ENCODE measurements at places on chromosomes 11 and 22. TPM values are rescaled to one million over a fixed set of nuclear protein-coding genes. Genes with fewer than 3 reads are reported as not detected.

- no peak for DNase-seq
- peaks cover 11% of the 10 kb centered on the region for H3K27me3 ChIP-seq
- H3K27ac ChIP-seq: no peak overlapping the region
- no peaks in the 10 kb centered on the region for H3K4me1 ChIP-seq
- H3K4me3 ChIP-seq: no peak overlapping the region
- no peaks in the 10 kb centered on the region for H3K36me3 ChIP-seq
These were observed 11.2 kb upstream of the P4HA3 start for GRCh38 chr11:74322667-74323066.

DNA sequence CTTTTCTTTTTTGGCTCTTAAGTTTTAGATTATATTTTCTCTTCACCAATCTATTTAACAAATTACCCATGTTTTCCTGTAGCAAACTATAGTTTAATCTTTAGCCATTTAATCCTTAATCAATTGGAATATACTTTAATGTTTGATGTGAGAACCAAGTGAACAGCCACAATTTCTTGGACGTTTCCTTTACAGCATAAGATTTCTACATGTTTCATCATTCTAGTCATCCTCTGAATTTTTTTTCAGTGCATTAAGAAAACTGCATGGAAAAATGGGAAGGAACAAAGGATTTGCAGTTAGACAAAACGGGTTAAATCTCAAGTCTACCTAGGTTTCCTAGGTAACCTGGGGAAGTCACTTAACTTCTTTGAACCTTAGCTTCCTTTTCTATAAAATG, 507.1 kb upstream of the CCDC90B start:
- no peaks in the 10 kb centered on the region for H3K4me1 ChIP-seq
- H3K27me3 ChIP-seq: no peaks in the 10 kb centered on the region
- no peak overlapping the region for H3K27ac ChIP-seq
- no peak overlapping the region for H3K4me3 ChIP-seq
- DNase-seq: no peak

DNA sequence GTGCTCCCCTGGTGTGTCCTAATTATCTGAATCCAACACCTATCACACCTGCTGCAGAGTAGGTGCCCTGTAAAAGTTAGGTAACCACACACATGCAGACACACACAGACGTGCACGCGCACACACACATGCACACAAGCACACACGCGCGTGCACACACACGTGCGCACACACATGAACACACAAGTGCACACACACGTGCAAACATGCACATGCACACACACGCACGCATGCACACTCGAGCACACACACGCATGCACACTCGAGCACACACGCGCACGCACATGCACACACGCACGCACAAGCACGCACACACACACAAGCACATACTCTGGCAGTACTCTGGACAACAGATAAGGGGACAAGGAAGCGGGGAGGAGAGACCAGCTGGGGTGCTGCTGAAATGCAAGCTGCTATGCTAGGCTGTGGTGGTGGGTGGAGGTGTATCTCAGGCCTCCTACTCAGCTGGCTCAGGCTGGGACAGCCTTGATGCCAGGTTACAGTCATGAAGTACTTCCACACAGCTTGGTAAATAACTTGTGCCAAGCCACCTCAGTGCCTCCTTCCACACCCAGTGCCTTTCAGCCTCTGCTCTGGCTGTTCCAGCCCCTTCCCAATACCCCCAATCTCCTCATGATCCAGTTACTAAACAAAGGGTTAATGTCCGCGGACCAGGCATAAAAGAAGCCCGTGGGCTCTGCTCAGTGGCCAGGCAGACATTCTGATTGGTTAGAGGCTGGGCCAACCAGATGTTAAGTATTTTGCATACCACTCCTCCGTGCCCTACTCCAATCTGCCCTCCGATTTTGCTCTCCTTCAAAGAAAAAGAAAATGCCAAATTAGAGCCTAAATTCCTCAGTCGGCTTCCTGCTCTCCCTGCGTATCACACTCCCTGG, 374.1 kb downstream of the TENM4 start:
- no peak overlapping the region for H3K27ac ChIP-seq
- H3K36me3 ChIP-seq: no peaks in the 10 kb centered on the region
- no peaks in the 10 kb centered on the region for H3K4me1 ChIP-seq
- no peak overlapping the region for H3K4me3 ChIP-seq

FGF4 gene
- total RNA-seq: not detected

GRCh38 chr22:28773461-28773867, 969 bp downstream of the CCDC117 start:
- H3K4me3 ChIP-seq: peak overlapping the region; percentile 83
- H3K27ac ChIP-seq: peak overlapping the region; percentile 61
- peaks cover 34% of the 10 kb centered on the region for H3K4me1 ChIP-seq
- peaks cover 10% of the 10 kb centered on the region for H3K36me3 ChIP-seq
- no peaks in the 10 kb centered on the region for H3K27me3 ChIP-seq
- DNase-seq: no peak

- H3K27me3 ChIP-seq: no peaks in the 10 kb centered on the region
- no peaks in the 10 kb centered on the region for H3K4me1 ChIP-seq
These were observed 77.4 kb downstream of the NAV2 start for GRCh38 chr11:19789835-19790710.

GRCh38 chr11:103537904-103538502, 428.8 kb downstream of the DYNC2H1 start:
- no peak overlapping the region for H3K4me3 ChIP-seq
- no peaks in the 10 kb centered on the region for H3K27me3 ChIP-seq
- no peak overlapping the region for H3K27ac ChIP-seq

DNA sequence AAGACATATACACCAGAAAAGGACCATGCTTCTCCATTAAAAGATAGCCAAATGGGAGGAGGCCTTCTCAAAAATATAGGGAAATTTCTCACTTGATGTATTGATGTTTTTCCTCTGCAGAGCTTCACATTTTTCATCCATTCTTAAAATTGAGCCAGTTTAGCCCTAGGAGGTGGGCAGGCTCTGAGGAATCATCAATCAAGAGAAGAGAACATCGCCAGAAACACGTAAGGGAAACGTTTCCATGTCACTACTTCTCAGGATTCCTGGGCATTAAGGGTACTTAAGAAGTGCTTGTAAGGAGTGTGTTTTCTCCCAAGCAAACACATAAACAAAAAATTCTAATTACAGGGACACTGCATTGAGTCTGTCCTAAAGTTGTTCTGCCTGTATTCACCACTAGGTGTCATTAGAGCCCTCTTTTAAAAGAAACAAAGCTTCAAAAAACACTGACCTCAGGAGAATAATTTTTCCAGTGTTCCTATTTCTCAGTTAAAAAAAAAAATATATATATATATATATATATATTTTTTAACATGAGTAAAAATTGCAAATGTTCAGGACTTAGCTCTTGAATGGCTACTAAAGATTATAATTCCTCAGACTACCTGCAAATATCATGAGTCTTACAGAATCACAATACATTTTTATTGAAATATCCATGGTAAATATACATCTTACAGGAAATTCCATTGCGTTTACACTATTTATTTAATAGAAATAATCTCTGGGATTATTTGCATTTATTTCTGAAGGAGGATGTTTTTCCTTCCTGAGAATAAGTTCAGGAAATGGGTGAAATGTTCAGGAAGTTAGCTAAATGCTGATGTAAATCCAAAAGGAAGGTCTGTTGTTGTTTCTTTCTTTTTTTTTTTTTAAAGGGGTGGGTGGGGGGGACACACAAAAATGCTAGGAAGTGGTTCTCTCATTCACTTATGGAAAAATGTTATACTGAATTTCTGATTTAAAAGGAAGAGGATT, 16.0 kb downstream of the FZD4 start:
- H3K36me3 ChIP-seq: no peaks in the 10 kb centered on the region
- no peaks in the 10 kb centered on the region for H3K4me1 ChIP-seq
- no peak overlapping the region for H3K4me3 ChIP-seq
- DNase-seq: no peak
- H3K27me3 ChIP-seq: no peaks in the 10 kb centered on the region
- H3K27ac ChIP-seq: no peak overlapping the region

JHY gene
- total RNA-seq: 4.6 TPM

DNA sequence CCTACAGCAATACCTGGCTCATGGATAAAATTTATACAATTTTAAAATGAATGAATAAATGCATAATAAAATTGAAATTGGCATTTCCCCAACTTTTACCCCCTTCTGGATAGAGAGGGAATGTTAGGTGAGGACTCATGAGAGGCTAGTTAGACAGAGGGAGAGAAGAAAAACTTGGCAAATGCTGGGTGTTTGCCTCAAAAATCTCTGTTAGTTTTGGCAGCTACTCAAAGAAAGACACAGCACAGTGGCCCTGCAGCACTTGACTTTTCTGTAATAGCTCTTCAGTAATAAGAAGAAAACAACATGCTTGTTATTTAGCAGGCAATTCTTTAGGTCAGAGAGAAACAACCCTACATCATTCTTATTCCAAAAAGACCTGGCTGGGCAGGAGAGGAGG, 20.7 kb upstream of the IZUMO1R start:
- H3K4me3 ChIP-seq: no peak overlapping the region
- H3K27ac ChIP-seq: no peak overlapping the region
- no peak for DNase-seq
- H3K27me3 ChIP-seq: no peaks in the 10 kb centered on the region
- no peaks in the 10 kb centered on the region for H3K4me1 ChIP-seq
- H3K36me3 ChIP-seq: no peaks in the 10 kb centered on the region

SART1 gene
- 80.2 TPM for total RNA-seq

DNA sequence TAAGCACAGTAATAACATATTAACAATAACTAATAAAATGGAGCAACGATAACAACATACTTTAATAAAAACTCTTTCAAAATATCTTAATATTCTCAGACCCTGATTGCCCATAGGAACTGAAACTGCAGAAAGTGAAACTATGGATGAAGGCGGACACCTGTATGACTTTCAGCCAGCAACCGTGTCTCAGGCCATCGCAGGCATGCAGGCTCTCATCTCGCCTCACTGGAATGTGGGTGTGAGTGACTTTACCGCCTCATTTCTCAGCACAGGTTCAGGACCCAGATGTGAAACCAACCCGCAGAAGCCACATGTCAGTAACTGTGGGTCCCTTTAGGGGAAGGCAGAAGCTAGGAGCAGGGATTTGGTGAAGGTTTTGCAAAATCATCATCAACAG, 539.1 kb downstream of the FAM181B start:
- no peaks in the 10 kb centered on the region for H3K4me1 ChIP-seq
- H3K36me3 ChIP-seq: no peaks in the 10 kb centered on the region
- no peaks in the 10 kb centered on the region for H3K27me3 ChIP-seq
- H3K4me3 ChIP-seq: no peak overlapping the region

POLDIP3 gene
- 77.7 TPM for total RNA-seq

GRCh38 chr11:35057926-35058668, 80.9 kb upstream of the CD44 start:
- DNase-seq: no peak
- H3K4me3 ChIP-seq: no peak overlapping the region
- H3K36me3 ChIP-seq: no peaks in the 10 kb centered on the region

MRGPRX4 gene
- not detected for total RNA-seq

DNA sequence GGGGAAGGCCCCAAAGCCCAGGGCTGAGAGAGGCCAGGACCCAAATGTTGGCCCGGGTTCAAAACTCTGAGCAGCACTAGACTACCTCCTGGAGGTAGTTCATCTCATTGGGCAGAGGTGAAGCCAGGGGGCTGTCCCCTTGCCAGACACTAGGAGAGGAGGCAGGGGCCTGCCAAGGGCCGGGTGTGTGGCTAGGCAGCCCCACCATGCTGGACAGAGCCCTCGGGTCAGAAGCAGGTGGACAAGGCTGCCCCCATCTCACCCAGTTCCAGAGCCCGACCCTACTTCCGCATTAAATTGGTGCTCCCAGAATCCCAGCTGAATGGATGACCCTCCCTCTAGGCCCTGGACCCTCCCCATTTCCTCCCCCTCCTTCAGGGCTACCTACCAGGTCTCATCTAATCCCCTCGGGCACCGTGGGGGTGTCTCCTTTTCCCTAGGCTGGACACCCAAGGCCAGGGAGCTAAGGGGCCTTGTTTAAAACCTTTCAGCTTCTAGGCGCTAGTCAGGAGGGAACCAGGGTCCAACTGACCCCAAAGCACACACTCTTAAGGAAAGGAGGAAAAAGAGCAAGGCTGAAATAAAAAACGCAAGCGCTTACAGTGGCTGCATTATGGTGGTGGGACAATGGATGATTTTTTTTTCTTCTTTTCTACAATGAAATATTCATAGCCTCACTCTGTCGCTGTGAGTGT, 72.1 kb upstream of the TCF20 start:
- H3K36me3 ChIP-seq: no peaks in the 10 kb centered on the region
- no peaks in the 10 kb centered on the region for H3K27me3 ChIP-seq
- H3K4me1 ChIP-seq: peaks cover 18% of the 10 kb centered on the region
- H3K27ac ChIP-seq: no peak overlapping the region
- peak overlapping the region; percentile 50 for H3K4me3 ChIP-seq
- DNase-seq: no peak

EFCAB6 gene
- 0.36 TPM for total RNA-seq

CARD18 gene
- not detected for total RNA-seq

OR2AT4 gene
- total RNA-seq: not detected

GRM5 gene
- total RNA-seq: not detected

GRCh38 chr22:33889748-33890147, 30.5 kb downstream of the LARGE1 start:
- no peaks in the 10 kb centered on the region for H3K4me1 ChIP-seq
- H3K27me3 ChIP-seq: no peaks in the 10 kb centered on the region
- DNase-seq: no peak
- no peaks in the 10 kb centered on the region for H3K36me3 ChIP-seq
- no peak overlapping the region for H3K27ac ChIP-seq

PTPN5 gene
- not detected for total RNA-seq

GRCh38 chr11:111269146-111269868, 23.8 kb downstream of the POU2AF2 start:
- no peak overlapping the region for H3K4me3 ChIP-seq
- no peaks in the 10 kb centered on the region for H3K4me1 ChIP-seq
- no peak for DNase-seq
- H3K36me3 ChIP-seq: no peaks in the 10 kb centered on the region
- H3K27ac ChIP-seq: no peak overlapping the region

DNA sequence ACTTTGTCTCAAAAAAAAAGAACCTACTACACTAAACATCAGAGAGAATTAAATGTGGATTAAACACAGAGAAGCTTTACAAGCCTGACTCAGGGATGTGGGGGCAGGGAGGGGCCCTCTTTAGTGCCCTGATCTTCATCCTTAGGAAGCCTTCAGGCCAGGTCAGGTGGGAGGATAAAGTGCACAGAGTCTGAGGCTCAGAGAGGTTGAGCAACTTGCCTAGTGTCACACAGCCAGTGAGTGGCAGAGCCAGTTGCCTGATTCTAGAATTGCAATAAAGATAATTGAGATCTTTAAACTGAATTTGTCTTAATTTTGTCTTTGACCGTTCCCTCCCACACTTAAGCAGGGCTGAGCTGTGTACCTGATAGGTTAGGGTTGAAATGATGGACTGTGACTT, 7.2 kb downstream of the SEC14L6 start:
- peaks cover 7% of the 10 kb centered on the region for H3K4me1 ChIP-seq
- no peak for DNase-seq
- no peak overlapping the region for H3K27ac ChIP-seq

DNA sequence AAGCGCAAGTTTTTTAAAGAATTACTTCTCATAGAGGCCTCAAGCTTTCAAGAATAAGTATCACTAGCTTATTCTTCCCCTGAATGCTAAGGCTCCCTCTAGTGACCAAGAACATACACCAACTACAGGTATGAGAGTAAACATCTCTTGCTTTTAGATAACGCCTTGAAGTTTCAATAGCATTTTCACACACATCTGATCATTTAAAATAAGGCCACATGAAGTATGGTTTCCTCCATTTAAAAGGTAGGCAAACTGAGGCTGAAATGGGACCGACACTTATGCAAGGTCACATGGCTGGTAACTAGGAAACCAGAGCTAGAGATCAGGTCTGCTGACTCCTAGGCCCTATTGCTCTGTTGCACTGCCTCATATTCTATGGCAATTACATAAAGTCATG, 66.5 kb downstream of the CCDC34 start:
- H3K4me1 ChIP-seq: no peaks in the 10 kb centered on the region
- no peak overlapping the region for H3K4me3 ChIP-seq
- H3K36me3 ChIP-seq: no peaks in the 10 kb centered on the region
- no peak for DNase-seq
- no peak overlapping the region for H3K27ac ChIP-seq
- H3K27me3 ChIP-seq: no peaks in the 10 kb centered on the region

Measured in CD4-positive, alpha-beta T cell (primary cell).